Stimulated activated naive CD8-positive, alpha-beta T cell treated with anti-CD3 and anti-CD28 coated beads, Interleukin-15, Interleukin-2, amounts not matched to agents 100 U/mL and 50 U/mL, for 24 hours (primary cell): ENCODE measurements at places on chromosomes 7 and 10.

GRCh38 chr7:140646931-140647647, 6.5 kb upstream of the DENND2A start:
- DNase-seq, result peak; percentile 37

- DNase-seq, result no peak
Measured at GRCh38 chr10:78619115-78619851, 449.5 kb upstream of the ZMIZ1 start.

GRCh38 chr10:44032216-44032615, 352.7 kb downstream of the CXCL12 start:
- DNase-seq, result no peak

- no peak for DNase-seq
Measured at GRCh38 chr10:76049581-76050290, 618.3 kb downstream of the LRMDA start.

DNA sequence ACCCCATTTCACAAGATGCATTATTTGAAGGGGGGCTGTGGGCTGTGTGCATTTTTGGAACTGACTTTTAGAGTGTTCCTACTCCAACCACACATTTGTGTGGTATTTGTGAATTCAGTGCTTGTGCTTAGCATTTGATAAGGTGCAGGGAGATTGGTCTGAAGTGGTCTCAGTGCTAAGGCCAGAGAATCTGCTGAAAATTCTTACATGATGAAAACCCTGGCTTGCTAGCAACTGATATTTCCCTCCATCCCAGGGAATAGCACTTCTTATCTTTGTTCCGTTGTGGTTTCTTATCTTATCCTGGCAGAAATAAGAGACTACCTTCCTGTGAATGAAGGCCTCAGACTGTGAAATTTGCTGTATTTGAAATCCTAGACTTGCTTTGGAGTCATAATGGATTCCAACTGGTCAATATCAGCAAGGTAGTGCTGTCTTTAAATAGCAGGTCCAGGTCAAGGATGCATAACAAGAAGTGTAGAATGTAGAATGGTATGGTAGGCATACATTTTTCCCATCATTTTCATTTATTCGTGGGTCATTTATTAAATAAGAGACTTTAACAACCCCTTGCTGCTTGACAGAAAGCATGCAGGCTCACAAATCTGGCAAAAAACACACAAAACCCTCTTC, 986.9 kb downstream of the REEP3 start:
- no peak for DNase-seq
